ENCODE measurements at places on chromosomes 3 and 15. TPM values are rescaled to one million over a fixed set of nuclear protein-coding genes. Genes with fewer than 3 reads are reported as not detected.

- no peak for DNase-seq
- peaks cover 4% of the 10 kb centered on the region for H3K36me3 ChIP-seq
- H3K4me3 ChIP-seq, result no peak overlapping the region
- peak overlapping the region; percentile 85 for H3K27ac ChIP-seq
These were observed 279.0 kb downstream of the LPP start for GRCh38 chr3:188432802-188433520.

DNA sequence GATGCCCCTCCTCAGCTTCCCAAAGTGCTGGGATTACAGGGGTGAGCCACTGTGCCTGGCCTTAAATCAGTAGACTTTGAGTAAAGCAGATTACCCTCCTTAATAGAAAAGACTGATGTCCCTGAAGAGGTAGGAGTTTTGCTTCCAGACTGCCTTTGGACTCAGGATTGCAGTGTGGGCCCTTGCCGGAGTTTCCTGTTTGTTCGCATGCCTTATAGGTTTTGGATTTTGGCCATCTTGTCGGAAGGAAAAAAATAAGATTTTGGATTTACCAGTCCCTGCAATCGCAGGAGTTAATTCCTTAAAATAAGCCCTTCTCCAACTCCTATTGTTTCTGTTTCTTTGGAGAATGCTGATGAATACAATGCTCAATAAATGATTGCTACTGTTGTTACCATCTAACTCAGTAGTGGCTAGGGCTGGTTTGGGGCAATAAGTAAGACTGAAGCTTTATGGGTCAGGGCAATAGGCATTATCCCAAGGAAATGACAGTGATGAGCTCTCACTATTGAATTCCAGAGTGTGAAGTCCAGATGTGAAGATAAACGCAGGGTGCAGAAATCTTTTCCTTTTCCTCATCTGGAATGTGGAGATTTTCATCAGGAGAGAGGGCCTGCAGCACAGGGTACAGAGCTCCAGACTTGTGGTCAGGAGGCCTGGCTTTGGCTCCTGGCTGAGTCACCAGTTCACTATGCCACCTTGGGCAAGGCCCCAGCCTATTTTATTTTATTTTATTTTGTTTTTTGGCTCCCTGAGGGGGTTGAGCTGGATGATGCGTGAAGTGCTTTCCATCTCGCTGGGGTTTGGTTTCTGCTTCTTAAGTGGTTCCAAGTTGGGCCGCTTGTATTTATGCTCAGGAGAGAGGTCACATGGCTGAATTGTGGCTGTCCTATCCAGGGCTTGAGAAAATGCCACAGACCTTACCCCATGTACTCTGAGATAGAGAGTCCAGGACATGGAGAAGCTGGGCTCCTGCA, 25.3 kb downstream of the FOXL2 start:
- H3K27ac ChIP-seq, result no peak overlapping the region
- H3K4me3 ChIP-seq, result no peak overlapping the region
- no peaks in the 10 kb centered on the region for H3K36me3 ChIP-seq
- peaks cover 3% of the 10 kb centered on the region for H3K4me1 ChIP-seq

GRCh38 chr3:147424581-147425387, 15.6 kb downstream of the ZIC1 start:
- H3K27me3 ChIP-seq, result peaks cover 29% of the 10 kb centered on the region
- DNase-seq, result no peak
- H3K4me3 ChIP-seq, result no peak overlapping the region

GRCh38 chr3:195806211-195806915, 5.4 kb downstream of the MUC4 start:
- H3K27ac ChIP-seq, result peak overlapping the region; percentile 73
- peaks cover 27% of the 10 kb centered on the region for H3K4me1 ChIP-seq

Gene MBD4
- 30.6 TPM for total RNA-seq

Gene ST3GAL6
- 6.5 TPM for total RNA-seq

Data from endothelial cell (in vitro differentiated cells).